ENCODE measurements at places on chromosomes 6 and 20.

GRCh38 chr6:92196325-92196724, 1223.0 kb downstream of the EPHA7 start:
- DNase-seq: no peak

- no peak for DNase-seq
Measured at GRCh38 chr20:38827770-38828281, 22.3 kb downstream of the PPP1R16B start.

DNA sequence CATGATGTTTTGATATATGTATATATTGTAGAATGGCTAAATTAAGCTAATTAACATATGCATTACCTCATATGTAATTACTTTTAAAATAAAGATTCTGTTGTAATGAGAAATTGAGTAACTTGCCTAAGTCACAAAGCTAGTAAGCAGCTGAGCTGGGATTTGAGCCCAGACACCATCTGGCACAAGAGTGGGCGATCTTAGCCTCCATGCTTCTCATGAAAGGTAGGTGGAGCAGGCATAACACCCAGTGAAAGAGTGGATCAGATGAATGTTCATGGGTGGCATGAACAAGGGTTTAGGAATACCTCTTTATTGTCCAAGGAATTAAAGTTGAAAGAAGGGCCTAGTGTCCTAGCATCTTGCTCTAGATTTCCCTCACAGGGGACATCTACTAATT, 365.4 kb downstream of the TFAP2B start:
- no peak for DNase-seq

DNA sequence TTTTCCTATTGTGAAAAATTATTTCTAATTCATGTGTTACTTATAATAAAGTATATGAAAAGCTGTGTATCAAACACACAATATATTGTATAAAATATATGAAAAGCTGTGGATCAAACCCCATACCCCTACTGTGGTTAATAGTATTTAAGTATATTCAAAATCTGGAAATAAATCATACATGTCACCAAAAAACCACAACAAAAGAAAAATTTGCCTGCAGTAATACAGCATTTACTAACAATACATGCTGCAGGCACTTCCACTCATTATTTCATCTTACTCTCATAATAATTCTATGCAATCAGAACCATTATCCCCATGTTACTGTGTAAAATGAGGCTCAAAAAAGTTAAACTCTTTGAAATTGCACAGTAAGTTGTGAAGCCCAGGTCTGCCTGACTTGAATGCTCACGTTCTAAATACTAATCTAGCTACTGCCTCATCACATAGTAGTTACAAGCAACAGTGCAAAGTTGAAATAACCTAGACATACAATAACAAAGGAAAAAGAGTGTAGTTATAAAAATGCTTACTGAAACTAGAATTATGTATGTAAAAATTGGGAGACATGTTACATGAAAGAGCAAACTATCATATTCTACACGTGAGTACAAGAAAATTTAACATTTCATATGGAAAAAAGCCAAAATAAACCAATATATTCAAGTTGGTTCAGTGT, 61.7 kb downstream of the FAM217A start:
- no peak for DNase-seq
